ENCODE measurements at places on chromosomes 12 and 14.

- DNase-seq: no peak
Observed at GRCh38 chr12:117816-118345, 51.3 kb downstream of the IQSEC3 start.

- no peak for DNase-seq
Observed at GRCh38 chr14:105538481-105539049, 12.2 kb downstream of the TMEM121 start.

DNA sequence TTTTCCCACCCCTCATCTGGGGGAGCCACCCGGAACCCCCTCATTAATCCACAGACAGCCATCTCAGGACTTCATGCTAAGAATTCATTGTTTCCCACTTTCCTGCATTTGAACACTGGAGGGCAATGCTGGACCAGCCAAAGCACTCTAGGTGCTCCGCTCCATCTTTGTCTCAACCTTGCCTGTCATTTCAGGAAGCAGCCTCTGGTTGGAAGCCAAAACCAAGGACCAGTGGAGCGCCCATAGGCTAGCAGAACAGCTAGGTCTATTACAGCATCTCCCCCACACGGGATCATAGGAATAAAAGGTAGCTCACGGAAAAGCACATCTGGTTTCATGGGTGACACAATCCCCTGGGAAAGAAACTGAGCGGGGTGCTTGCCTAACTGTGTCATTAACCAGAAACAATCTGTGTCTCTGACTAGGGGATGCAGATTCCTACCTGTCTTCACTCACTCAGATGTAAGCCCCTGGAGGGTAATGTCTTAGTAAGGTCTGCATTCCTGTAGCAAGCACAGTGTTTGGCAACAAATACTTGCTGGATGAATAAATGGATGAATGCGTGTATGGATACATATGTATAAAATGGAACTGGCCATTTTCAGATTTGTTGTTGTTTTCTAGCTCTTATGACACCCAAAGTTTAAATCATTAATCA lies 197.0 kb downstream of the DAD1 start:
- DNase-seq: no peak

- DNase-seq: peak; percentile 72
Observed at GRCh38 chr14:103500148-103500990, 22.3 kb downstream of the CKB start.

- no peak for DNase-seq
Observed at GRCh38 chr12:9148926-9149325, 33.2 kb upstream of the A2M start.

DNA sequence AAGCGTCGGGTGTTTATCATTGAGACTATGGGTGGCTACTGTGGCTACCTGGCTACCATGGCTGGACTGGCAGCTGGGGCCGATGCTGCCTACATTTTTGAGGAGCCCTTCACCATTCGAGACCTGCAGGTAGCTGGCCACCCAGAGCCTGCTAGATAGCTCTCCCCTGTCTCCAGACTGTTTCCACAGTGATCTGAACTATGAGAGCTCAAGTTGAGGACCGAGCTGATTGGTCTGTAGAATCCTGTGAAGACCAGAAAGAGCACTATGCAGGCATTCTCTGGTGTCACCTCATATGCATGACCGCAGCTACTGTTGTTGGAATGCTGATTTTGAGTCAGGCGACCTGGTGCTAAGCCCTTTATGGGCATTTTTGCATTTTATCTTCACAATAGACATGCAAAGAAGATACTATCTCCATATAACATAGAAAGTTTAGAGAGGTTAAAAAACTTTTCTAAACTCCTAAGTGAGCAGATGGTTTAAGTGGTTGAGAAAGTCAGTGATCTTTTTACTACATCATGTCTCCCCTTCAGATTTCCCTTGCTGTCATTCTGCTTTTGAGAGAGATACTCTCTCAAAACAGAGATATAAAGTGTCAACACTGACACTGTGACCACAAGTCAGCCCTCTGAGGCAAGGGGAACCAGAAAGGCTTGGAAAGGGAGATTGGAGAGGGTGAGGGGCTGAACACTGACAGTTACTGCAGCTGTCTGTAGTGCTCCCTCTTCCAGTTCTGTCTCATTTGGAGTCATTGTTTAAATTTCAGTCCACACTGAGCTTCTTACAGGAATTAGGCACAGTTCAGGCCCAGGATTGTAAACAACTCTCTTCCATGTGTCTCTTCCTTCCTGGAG lies 14.3 kb downstream of the ASB8 start:
- no peak for DNase-seq

GRCh38 chr12:109679501-109680263 lies 33.9 kb upstream of the FAM222A start:
- no peak for DNase-seq

- no peak for DNase-seq
Observed at GRCh38 chr14:94291159-94291905, 1.7 kb downstream of the SERPINA10 start.

DNA sequence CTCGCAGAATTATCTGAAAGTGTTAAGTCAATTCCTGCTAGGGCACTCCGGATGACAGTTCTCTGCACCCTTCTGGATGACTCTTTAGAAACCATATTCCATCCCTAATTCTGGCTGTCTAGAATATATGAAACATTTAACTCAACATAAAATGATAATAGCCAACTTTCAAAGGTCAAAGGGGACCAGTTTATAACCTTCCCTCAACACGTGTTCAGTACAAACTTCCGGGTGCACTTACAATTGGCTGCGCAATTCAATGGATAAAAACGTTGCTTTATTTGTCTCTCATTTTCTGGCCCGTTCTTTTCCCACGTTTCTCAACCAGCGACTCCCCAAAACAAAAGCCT lies 1.3 kb downstream of the SBNO1 start:
- DNase-seq: peak; percentile 17

DNA sequence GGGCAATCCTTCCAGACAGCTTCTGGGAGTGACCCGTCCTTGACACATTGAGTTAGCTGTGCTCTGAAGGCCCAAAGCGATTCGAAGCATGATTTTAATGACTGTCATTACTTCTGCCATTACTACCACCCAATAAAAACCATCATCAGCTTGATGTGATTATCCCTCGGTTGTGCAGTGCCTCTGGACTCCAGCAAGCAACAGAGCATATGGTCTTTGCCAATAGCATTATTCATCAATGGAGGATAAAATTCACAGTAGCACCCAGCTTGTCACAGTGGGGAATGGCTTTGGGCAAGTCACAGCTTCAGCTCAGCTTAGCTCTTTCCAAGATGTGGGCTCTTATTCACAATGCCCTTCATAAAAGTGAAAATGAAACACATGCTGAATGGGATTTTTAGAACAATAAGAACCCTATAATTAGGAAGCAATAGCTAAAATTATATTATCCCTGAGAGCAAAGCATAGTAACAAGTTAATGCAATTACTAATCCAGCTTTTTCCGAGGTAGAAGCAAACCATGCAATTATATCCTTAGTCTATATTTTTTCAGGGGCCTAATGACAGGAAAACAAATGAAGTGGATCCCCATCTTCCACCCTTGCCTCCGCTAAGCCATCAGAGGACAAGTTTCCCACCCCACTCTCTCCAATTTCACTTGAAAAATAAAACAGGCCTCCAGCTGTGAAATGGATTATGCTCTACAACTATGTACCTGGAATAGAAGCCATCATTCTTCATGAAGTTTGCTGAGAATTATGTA lies 163.0 kb upstream of the EEA1 start:
- no peak for DNase-seq

GRCh38 chr14:81147140-81147897 lies 73.4 kb downstream of the GTF2A1 start:
- no peak for DNase-seq

DNA sequence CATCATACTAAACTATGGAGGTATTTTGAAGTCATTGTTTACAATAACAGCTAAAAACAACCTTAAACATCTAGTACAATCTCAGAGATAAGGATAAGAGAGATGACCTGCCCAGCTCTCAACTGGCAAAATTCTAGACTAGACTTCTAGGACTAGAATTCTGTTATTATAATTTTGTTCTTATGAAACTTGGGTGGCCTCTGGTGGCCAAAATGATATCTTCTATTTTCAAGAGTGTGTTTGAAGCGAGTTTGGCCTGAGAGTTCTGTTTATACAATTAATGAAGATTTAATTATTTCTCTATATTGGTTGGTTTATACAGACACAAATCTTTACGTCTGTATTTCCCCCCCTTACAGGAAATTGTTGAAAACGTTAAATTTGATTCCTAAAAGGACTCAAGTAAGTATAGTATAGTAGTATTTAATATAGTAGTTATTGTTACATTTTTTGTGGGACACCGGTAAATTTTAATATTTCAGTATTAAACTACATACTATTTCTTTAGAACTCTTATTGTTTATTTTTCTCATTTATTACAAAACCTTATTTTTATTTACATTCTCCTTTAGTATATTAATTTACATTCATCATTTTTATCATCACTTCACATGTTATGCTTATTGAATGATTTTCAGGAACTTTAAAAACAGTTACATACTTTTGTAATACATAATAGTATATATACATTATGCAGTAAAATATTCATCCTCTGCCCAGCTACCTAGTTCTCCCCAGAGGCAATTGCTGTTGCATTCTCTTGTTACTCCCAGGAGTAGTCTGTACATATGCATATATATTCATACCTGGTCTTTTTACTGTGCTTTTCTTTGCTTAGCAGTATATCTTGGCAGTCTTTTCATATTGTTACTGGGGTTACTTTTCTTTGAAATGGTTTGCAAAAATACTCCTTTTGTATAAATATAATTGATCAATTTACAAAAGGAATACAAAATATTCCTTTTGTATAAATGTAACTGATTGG lies 6.6 kb downstream of the PPHLN1 start:
- DNase-seq: peak; percentile 56

DNA sequence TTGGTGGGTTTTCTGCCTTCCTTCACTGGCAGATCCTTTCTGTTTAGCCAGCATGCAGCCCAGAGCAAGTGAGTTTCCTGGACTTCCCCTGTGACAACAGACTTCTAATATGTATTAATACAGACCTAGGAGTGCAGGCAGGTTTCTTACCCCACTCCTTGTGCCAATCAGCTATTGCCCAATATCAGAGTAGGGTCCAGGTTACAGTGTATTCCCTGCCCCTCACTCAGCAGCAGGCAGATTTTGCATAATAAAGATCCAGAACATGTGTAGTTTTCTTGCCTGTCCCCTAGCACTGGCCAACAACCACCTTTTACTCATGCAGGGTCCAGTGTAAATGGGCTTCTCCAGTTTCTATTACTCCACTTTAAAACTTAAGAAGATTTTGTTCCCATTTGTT lies 4.7 kb upstream of the SMIM10L1 start:
- no peak for DNase-seq

- no peak for DNase-seq
Observed at GRCh38 chr14:50534997-50535396, 2.6 kb upstream of the MAP4K5 start.

DNA sequence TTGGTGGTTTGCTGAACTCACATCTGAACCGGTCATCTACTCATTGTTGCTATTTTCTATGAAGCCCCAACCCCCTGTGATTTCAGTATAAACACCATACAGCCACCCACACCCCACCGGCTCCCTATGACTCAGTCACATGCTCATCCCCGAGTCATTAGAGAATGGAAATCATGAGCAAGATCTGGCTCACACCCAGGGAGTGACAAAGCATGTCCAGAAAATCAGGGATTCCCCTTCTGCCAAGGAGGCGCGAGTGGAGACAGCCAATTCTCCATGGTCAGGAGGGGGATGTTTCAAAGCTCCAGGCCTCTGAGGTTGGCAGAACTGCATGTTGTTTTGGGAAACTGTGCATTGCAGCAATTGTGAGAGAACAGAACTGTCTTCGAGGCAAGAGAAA lies 657.5 kb upstream of the TBX3 start:
- DNase-seq: no peak

GRCh38 chr12:62703011-62703380 lies 232.0 kb downstream of the PPM1H start:
- no peak for DNase-seq

DNA sequence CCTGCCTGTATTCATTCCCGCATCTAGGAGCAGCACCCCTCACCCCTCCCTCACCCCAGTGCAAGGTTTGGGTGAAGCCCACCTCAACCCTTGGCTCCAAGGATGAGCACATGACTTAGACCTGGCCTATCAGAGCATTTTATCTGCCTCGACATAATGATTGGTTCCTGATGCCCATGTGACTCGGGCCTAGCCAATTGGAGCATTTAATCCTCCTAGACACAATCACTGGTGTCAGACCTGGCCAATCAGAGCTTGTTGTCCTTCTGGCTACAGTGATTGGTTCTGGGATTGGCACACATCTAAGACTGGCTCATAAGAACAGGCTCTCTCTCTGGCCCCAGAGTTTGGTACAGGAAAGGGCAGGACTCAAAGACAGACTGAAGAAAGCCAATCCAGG lies 73.1 kb upstream of the MYL2 start:
- no peak for DNase-seq
